Inflammatory macrophage treated with lipopolysaccharide for 4 hours (primary cell): ENCODE measurements at places on chromosomes 16 and 17.
A peak's percentile ranks its signal among the peaks of the same experiment; 100 is the strongest.

DNA sequence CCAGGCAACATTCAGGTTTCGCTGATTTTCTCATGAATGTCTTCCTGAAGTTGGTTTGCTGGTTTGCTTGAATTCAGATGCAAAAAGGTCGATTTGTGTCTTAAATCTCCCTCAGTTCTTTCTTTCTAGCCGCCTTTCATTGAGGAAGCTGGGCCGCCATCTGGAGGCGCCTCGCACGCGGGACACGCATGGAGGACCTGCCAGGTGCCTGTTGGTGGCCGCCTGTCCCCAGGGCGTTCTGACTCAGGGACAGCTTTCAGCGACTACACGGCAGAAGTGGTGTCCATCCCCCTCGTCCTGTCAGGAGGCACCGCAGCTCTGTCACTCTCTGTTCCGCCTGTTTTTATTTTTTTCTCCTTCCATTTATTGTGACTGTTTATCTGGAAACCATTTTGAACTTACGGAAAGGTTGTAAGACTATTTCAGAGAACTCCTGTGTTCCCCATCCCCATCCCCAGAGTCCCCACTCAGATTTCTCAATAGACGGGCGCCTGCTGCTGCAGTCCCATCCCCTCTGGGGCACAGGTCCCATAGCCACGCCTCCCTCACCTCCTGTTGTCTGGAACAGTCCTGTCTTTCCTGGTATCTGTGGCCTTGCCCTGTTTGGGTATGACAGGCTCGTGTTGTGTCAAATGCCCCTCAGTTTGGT lies 33.2 kb downstream of the COX4I1 start:
- no peak for DNase-seq

DNA sequence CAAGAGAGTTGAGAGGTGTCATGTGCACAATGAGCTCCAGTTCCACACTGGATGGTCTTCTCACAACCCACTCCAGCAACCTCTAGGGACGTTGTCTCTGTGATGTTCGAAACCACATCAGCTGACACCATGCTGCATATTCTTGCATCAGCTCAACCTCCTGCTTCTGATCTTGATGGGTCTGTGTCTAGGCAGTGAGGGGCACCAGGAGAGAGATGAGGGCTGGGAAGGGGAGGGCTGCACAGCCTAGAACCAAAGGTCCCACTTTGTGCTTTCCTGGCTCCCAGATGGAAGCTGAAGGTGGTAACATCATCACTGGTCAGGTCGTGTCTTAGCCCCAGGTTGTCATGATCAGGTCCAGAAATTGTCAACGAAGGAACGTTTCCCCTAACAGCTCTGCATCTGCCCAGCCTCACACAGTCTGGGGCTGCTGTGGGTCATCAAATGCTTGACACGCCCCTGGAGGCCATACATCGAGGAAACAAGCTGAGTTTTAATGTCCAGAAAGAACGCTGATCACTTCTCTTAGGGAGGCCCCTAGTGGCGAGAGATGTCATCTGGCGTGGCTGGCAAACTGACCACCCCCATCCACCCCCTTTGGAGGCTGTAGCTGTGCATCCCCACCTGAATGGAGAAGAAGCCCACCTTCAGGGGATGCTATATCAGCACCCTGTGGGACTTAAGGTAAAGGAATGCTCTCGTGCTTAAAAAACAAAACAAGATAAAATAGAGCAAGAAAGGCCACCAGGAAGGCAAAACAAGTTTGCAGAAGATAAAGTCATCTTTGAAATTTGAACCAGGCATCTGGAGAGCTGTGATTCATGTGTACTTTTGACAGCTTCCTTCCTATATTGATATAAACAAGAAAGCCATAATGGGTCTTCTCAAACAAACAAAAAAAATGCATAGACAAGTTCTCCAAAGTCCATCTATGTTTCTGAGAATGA lies 58.3 kb downstream of the WIPI1 start:
- DNase-seq: peak; percentile 84

- no peak for DNase-seq
Measured at GRCh38 chr16:14378131-14378551, 251.9 kb downstream of the PARN start.

GRCh38 chr17:14940938-14941265 lies 324.2 kb downstream of the PMP22 start:
- DNase-seq: no peak

- DNase-seq: peak; percentile 85
Measured at GRCh38 chr16:30660424-30661261, 2.4 kb downstream of the FBRS start.

DNA sequence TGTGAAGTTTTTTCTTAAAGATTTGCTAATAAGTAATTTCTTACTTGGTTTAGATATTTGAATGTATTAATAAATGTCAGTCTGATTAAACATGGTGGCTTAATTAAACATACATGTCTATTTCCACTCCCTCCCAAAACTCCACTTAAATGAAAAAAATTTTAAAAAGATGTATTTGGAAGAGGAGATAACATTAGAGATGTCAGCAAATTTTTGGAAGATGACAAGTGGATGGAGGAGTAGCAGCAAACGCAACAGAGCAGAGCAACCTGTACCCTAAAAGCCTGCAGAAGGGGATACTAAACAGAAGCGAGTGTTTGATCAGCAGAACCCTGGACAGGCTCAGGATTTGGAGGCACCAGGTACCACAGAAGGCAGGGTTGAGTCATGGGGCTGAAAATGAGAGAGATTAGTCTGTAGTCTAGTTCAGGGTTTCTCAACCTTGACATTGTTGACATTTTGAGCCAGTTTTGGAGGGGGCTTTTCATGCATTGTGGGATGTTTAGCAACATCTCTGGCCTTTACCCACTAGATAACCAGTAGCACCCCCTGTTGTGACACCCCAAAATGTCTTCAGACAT lies 17.8 kb downstream of the LUC7L3 start:
- DNase-seq: no peak

DNA sequence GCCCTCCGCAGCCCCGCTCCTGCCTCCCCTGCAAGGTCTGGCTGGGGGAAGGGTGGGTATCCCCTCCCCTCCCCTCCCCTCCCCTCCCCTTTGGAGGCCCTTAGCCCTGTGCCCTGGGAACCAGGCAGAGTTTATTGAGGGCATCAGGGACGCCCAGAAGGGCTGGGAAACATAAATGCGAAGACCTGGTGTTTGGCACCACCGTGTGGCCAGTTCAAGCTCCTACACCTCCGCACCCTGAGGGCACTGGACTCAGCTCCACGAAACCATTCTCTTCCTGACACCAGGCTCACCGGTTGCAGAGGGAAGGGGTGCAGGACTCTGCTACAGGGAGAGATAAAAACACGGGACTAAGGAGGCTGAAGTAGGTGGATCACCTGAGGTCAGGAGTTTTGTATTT lies 1.0 kb upstream of the AIPL1 start:
- peak; percentile 63 for DNase-seq

GRCh38 chr17:65047941-65048340 lies 8.6 kb downstream of the GNA13 start:
- peak; percentile 86 for DNase-seq

GRCh38 chr16:1097156-1097555 lies 1.1 kb upstream of the C1QTNF8 start:
- DNase-seq: no peak

DNA sequence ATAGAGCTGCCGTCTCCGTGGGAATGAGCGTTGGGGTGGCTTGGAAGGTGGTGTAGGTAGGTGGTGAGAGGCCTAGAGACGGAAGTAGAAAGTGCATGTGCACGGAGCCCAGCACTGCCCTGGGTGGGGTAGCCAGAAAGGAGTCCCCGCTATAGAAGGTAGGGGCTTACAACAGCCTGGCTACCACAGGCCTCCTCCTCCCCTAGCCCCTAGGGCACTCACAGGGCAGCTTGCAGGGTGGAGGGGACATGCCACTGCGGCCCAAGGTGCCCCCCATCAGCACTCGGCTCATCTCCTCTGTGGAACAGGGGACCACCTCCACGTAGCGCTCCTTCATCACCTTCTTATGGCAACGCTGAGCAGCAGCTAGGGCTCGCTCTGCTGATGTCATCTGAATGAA lies 5.0 kb downstream of the ESRP2 start:
- no peak for DNase-seq

DNA sequence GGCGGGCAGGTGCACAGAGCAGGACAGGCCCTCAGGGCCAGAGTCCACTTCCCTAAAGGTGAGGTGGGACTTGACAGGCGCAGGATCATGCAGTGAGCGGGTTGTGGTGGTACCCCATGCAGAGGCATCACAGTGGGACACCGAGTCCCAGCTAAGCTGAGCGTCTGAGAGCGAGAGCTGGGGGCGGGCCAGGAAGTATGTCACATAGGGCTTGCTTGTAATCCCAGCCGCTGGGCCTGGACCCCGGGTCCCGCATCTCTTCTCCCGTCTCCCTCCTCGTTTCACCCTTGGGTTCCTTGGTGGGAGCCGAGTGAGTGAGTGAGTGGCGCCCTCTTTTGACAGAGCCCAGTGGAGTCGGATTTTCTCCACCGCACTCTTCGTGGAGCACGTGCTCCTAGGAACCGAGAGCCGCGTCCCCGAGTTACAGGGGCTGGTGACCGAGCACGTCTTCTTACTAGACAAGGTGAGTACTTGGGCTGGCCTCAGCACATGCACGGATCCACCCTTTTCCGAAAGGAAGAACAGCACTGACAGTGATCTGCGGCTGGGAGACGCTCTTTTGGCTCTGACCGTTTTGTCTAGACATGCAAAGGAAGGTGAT lies 50.8 kb upstream of the ENDOV start:
- DNase-seq: no peak

- peak; percentile 89 for DNase-seq
Measured at GRCh38 chr16:88686439-88687253, at the start of gene SNAI3. Gene SNAI3 (minus strand): TSS chr16:88686507. CDS start chr16:88686406, 101 bp downstream.

- DNase-seq: no peak
Measured at GRCh38 chr16:57564571-57565270, 22.3 kb downstream of the ADGRG5 start.
